ENCODE measurements at places on chromosomes 12 and 14.
A peak's percentile ranks its signal among the peaks of the same experiment; 100 is the strongest.

DNA sequence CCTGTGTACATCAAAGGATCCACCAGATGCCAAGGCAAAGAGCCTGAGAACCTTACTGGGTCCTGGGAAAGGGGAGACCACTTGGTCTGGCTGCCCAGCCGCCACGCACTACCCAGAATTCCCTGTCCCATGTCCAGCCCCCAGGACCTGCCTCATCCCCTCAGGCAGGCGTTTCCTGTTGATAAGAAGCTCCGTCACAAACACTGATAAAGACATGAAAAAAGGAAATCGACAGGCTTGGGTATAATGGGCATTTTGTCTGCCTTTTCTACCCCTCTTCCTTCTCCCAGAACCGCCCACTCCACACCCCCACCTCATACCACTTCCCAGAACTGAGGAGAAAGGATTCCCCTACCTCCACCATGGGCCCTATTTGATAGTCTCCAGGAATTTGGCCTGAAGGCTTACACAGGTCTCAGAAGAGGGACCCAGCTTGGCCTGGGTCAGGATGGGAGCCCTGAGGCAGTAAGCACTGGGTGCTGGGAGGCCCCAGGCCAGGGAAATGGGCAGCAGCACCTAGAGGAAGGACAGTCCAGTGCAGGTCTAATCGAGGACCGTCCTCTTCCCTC is 18.8 kb downstream of the ACVRL1 start:
- DNase-seq: no peak

GRCh38 chr12:103523771-103524170 is 28.0 kb upstream of the C12orf42 start:
- no peak for DNase-seq

DNA sequence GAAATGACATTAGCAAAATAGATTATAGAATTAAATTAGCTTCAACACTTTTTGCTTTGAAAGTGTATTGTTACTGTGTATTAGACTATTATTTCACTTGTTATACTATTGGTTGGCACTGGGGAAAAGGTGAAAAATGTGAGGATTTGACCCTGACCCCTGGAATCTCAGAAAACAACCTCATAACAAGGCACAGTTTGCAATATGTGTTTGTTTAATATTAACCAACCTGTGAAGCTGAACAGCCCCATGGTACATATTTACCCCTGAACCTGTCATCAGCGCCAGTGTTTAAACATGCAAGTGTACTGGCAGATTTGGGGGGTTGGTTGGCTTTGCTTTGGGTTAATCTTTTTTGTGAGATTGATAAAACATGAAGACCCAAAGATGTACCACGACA is 11.7 kb downstream of the SLC38A4 start:
- no peak for DNase-seq

GRCh38 chr14:75842551-75842950 is 139.2 kb downstream of the TGFB3 start:
- DNase-seq: no peak

DNA sequence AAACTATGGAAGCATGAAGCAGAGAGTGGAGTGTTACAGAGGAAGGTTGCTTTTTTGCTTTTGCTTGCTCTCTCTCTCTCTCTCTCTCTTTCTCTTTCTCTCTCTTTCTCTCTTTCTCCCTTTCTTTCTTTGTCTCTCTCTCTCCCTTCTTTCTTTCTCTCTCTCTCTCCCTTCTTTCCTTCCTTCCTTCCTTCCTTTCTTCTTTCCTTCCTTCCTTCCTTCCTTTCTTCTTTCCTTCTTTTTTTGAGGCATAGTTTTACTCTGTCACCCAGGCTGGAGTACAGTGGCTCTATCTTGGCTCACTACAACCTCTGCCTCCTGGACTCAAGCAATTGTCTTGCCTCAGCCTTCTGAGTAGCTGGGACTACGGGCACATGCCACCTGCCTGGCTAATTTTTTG is 7.6 kb downstream of the ARHGDIB start:
- DNase-seq: no peak

GRCh38 chr14:56331592-56332216 is 213.5 kb downstream of the PELI2 start:
- DNase-seq: no peak

DNA sequence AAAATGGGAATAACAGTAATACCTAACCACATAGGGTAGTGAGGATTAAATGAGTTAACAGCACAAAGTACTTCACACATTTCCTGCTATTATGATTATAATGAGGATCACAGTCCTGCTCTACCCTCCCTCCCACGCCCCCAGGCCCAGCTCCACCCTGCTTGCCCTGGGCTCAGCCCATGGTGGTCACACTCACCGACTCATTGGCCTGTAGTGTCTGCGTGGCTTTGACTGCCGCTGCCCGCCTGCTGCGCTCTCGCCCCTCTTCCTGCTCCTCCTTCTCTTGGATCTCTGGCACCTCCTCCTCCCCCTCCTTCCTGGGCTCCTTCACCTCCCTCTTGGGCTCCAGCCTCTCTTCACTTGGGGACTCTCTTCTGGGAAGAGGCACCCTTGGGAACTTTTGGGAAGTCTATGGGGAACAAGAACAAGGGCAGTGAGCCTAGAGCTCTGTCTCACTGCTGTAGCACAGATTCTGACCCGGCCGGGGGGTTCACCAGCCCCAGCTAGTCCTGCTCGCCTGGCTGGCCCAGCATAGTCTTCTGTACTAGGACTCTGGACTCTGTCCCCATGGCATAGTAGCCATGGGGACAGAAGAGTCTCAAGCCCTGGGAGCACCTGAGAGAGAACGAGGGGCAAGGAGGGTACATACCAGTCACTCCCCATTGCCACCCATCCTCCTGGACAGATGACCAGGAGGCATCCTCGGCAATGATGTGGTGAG is 7.1 kb upstream of the PNMA1 start:
- no peak for DNase-seq

- peak; percentile 16 for DNase-seq
These were observed 13.1 kb downstream of the KRT83 start for GRCh38 chr12:52307836-52308805.

DNA sequence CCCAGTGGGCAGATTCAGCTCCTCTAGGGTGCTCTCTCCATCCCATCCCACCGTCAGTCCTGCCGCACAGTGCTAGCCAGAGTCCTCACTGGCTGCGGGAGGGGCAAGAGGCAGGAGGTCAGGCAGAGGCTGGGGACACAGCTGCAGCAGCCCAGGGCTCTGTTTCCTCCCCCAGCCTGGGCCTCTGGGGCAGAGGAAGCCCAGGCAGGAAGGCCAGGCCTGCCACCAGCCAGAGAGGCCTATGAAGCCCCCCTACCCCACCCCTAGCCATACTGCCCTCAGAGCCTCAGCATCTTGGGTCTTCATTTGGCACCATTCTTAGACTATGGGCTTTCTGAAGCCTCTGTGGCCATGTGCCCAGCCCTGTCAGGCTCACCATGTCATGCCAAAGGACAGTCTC is 3.4 kb downstream of the ACVRL1 start:
- DNase-seq: no peak

DNA sequence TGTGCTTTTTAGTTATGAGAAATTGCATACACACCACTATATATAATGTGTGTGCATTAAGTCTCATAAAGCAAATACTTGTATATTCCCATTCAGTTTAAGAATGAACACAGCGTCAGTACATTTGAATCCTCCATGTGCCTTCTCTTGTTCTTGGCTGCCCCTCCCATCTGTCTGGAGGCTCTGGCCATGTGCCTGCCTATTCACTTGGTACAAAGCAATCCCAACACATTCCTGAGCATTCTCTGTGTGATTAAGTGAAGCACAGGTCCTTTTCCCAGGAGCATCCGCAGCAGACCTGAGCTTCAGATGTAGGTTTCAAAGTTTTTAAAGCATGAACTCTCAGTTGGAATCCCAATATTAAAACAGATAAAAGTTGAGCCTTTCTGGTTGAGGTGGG is 58.7 kb downstream of the POLR3B start:
- no peak for DNase-seq

GRCh38 chr14:70201994-70202393 is 13.2 kb upstream of the SLC8A3 start:
- no peak for DNase-seq

- DNase-seq: no peak
These were observed 84.7 kb downstream of the BMP4 start for GRCh38 chr14:53871951-53872350.

GRCh38 chr14:79596551-79596950 is 614.8 kb downstream of the DIO2 start:
- DNase-seq: no peak

- DNase-seq: no peak
These were observed 8.0 kb downstream of the LRRC74A start for GRCh38 chr14:76834241-76834661.

- DNase-seq: no peak
These were observed 44.7 kb downstream of the FERMT2 start for GRCh38 chr14:52906141-52906601.

- no peak for DNase-seq
These were observed 21.4 kb downstream of the LGR5 start for GRCh38 chr12:71460850-71461609.

DNA sequence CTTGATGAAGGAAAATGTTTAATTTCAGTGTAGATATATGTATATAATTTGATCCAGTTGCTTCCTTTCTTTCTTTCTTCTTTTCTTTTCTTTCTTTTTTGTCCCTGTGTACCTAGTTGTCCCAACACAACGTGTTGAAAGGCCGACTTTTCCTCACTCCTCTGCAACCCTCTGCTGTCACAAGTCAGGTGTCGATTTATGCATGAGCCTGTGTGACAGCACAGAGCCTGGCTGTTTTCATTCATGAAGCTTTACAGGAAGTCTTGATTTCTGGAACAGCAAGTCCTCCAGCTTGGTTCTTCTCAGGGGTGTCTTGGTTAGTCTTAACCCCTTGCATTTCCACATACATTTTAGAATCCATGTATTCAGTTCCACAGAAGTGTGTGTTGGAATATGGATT is 88.1 kb downstream of the PPP2R5C start:
- no peak for DNase-seq

DNA sequence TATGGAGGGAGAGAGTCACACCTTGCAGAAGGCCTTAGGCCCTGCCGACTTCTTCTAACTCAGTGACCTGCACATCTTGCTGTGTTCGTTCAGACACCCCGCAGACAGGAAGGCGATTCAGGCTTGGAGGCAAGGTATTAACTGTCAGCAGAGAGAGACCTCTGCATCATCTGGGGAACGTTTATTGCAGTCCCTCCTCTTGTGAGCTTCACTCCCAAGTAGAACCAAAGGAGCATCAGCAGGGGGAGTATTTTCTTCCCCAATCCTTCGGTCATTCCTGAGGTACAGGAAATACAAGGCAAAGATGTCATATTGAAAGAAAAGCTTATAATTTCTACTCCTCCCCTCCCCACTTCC is 217.9 kb downstream of the CRADD start:
- no peak for DNase-seq

DNA sequence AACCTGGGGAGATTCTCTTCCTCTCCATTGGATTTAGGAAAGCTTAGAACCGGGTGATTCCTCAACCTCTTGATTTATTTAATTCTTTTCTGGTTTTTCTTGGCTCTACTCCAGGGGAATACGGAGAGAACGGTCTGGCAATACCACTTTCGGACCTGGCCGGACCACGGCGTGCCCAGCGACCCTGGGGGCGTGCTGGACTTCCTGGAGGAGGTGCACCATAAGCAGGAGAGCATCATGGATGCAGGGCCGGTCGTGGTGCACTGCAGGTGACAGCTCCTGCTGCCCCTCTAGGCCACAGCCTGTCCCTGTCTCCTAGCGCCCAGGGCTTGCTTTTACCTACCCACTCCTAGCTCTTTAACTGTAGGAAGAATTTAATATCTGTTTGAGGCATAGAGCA is 67.6 kb downstream of the PTPN11 start:
- no peak for DNase-seq

DNA sequence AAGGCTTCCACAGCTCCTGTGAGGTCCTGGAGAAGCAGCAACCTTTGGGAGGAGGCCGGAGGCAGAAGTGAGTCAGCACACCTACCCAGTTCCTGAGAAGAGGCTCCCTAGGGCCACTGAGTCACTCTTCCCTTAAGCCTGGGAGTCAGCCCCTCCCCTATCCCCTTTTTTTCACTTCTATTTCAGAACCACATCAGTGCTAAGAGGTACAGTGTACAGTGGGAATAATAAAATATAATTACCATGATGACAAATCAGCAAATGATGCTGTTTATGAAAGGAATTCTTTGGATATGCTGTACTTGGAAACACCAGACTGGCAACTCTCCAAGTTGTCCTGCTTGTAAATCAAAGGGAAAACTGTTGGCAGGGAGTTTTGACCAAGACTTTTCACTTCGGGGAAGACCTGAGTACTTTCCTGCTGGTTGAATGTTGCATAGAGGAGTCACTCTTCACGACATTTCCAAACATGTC is 7.8 kb upstream of the TBPL2 start:
- DNase-seq: peak; percentile 23

GRCh38 chr12:51023625-51024382 is 2.4 kb downstream of the SLC11A2 start:
- no peak for DNase-seq

DNA sequence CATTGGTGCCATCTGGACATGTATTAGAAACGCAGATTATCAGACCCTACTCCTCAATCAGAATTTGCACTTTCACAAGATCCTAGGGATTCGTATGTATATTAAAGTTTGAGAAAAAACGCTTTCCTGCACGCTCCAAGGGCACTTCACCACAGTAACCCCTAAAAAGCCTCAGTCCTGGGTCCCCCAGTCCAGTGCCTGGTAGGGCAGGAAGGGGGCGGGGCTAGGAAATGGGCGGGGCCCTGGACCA is 369 bp downstream of the DEPDC4 start:
- peak; percentile 96 for DNase-seq

- no peak for DNase-seq
These were observed 60.0 kb upstream of the HMGA2 start for GRCh38 chr12:65764325-65764724.

DNA sequence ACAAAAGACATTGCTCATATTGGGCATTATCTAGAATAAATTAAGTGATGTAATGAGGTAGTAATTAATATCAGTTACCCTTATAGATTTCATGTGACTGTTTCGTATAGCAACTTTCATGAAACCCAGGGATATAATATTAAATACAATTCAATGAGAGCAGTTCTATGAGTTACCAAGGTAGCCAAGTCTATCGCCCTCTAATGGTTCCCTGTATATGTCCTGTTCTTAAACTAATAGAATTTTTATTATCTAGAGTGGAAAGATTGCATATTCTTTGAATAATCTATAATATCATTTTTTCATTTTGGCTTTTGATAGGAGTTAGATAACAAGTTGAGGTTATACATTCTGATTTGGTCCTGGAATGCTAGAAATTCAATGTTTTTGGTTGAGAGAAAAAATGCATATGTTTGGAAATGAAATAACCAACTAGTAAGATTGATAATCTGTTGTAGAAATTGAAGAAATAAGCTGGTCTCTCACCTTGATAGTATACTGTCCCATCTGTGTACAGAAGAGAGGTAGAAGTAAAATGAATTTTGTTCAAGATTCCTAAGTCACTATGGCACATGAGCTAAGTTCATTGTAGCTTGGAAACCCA is 59.7 kb downstream of the SCFD1 start:
- DNase-seq: no peak

GRCh38 chr12:21502164-21502496 is 541 bp downstream of the GOLT1B start:
- DNase-seq: no peak

GRCh38 chr14:66568220-66568619 is 60.3 kb downstream of the GPHN start:
- DNase-seq: no peak

GRCh38 chr12:42023733-42024494 is 120.8 kb downstream of the GXYLT1 start:
- peak; percentile 44 for DNase-seq

- DNase-seq: no peak
These were observed 15.1 kb upstream of the KERA start for GRCh38 chr12:91072931-91073330.

Data from activated CD4-positive, alpha-beta T cell treated with anti-CD3 and anti-CD28 coated beads for 24 hours (primary cell).